ENCODE measurements at places on chromosomes 6 and 20.

DNA sequence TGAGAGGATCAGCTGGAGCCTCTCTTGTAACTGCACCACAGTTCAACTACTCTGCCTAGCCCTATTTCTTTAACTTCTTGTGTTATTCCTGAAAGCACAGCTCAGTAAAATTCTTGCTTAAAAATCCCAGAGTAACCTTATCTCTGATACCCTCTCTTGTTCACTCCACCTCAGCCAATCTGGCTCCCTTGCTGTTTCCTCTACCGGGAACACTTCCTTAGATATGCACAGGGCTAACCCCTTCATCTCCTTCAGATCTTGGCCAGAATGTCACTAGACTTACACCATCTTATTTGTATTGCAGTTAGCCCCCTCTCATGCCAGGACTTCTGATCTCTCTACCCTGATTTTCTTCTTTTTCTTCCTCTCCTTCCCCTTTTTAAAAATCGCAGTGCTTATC is 2.6 kb upstream of the ZKSCAN3 start:
- no peak for DNase-seq

GRCh38 chr6:134519465-134519864 is 201.6 kb upstream of the SGK1 start:
- no peak for DNase-seq

GRCh38 chr6:113640051-113640450 is 217.1 kb upstream of the MARCKS start:
- no peak for DNase-seq

GRCh38 chr6:43260791-43261190 is 17.5 kb downstream of the TTBK1 start:
- no peak for DNase-seq
